ENCODE measurements at places on chromosomes 1 and 21.

DNA sequence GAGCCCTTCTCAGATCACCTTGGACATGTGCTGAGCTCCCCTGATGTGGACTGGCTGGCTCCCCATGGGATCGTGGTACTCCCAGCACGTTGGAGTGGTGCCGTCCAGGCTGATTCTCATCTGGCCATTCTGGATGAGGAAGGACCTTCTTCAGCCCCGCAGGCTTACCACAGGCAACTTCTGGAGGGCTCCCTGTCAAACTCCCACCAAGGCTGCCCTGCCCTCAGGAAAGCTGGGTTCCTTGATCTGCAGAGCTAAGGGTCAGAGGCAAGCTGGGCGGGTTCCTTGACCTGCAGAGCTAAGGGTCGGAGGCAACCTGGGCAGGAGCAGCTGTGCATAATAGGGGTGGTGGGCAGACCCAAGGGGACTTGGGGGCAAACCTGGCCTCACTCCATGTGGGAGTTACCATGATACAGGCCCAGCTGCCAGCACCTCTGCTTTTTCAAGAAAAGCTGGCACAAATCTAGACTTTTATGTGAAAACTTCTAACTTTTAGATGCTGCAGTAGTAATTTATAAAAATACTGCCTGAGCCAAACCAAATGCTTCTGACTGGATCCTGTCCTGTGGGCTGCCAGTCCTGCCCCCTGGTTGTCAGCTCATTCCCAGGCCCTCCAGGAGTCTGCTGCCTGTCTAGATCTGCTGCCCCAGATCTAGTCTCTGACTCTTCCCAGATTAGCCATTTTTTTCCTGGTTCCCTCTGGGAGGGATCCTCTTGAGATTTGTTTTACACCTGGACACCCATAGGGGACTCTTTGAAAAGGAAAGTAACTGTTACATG, 5.6 kb upstream of the THEM5 start:
- DNase-seq: no peak

GRCh38 chr1:230303069-230303468, 123.1 kb downstream of the PGBD5 start:
- DNase-seq: no peak

DNA sequence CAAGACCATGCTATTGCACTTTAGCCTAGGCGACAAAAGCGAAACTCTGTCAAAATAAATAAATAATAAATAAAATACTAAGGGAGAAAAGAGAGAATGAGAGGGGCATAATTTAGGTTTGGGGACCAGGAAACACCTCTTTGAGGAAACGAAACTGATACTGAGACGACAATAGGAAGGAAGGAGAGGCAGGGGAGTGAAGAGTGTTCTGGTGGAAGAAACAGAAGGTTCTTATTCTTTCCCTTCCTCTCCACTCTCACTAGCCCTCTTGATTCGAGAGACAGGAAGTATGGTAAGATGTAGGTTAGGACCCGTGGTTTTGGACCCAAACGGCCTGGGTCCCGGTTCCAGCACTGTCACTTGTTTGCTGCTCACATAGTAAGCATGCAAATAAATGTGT, 1.6 kb upstream of the NKAIN1 start:
- no peak for DNase-seq

- DNase-seq: no peak
Observed at GRCh38 chr1:35563166-35563565, 5.6 kb downstream of the NCDN start.

- no peak for DNase-seq
Observed at GRCh38 chr1:244154872-244155531, 103.9 kb downstream of the ZBTB18 start.

DNA sequence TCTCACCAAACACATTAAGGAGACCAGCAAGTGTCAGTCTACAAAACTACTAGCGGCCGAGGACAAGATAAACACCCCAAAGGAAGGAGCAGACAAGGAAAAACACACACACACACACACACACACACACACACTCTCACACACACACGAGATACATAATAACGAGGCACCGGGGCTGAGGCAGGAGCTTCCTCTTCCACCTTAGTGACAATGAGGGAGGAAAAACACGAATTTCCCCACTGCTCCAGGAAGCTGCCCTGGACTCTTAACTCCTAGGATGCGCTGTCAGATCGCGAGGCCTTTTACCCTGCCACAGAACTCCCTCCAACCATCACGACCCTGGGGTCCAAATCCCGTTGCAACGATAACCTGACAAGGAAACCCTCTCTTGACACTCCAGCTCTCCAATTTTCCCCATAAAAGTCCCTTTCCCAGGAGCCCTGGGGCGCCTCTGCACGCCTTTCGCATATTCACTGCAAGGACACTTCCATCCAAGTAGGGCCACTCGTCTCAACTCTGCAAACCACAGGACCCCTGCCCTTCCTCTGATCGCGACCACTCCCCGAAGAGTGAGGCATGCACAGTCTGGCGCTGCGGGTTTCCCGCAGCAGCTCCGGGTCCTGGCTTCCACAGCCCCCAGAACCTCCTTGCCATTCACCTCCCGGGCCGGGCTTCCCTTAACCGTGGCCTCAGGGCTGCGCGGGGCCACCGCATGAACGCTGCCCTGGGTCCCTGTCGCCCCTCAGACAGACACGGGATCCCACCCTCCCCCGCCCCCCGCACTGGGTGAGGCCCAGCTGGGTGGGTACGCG, 581 bp downstream of the ETV3 start:
- DNase-seq: no peak

- no peak for DNase-seq
Observed at GRCh38 chr1:199510314-199510713, 517.2 kb upstream of the NR5A2 start.

DNA sequence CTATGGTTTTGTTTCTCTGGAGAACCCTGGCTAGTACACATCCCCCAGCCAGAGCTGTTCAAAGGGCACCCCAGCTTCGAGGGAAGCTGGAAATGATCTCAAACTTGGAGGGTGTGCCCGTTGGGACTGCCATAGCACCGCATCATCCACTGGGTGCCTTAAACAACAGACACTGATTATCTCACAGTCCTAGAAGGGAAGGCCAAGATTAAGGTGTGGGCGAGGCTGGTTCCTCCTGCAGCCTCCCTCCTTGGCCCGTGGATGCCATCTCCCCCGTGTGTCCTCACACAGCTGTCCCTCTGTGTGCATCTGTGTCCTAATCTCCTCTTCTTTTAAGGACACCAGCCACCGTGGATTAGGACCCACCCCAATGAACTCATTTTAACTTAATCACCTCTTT, 4.2 kb upstream of the IBA57 start:
- DNase-seq: no peak

- no peak for DNase-seq
Observed at GRCh38 chr1:97516588-97516987, 404.2 kb downstream of the DPYD start.

DNA sequence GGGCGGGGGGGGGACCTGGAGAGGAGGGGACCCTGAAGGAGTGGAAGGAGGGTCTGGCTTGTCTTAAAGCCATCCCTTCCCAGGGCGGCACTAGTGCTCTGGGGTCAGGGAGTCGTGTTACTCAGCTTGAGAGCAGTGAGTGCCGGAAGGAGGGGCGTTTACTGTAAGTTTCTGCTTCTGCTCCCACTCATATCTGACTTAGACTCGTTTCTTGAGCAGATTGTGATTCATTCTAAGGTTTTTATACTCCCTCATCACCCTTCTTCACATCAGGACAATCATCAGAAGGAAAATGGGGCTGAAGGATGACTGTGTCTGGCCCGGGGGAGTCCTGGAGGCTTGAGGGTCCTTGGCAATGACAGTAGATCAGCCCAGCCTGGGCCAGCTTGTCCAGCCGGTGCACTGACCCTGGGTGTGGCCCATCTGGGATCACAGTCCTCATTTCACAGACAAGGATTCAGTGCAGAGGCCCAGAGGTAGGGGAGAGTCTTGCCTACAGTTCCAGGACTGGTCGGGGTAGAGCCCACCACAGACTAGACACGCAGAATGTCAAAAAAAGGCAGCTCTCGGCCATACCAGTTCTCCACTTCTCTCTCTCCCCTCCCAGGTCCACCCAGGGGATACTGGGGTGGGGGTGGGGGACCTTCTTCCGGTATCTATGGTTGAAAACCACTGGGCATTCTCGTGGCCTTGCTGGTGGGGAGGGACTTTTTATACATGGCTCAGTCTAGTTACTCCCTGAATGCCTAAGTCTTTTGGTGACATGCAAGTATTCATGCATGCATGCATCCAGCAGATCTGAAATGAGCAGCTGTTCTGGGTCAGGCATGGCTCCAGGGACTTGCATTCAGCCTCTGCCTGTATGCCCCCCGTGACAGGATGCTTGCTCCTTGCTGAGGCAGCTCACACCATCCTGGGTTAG, 5.1 kb downstream of the TNFRSF8 start:
- no peak for DNase-seq

DNA sequence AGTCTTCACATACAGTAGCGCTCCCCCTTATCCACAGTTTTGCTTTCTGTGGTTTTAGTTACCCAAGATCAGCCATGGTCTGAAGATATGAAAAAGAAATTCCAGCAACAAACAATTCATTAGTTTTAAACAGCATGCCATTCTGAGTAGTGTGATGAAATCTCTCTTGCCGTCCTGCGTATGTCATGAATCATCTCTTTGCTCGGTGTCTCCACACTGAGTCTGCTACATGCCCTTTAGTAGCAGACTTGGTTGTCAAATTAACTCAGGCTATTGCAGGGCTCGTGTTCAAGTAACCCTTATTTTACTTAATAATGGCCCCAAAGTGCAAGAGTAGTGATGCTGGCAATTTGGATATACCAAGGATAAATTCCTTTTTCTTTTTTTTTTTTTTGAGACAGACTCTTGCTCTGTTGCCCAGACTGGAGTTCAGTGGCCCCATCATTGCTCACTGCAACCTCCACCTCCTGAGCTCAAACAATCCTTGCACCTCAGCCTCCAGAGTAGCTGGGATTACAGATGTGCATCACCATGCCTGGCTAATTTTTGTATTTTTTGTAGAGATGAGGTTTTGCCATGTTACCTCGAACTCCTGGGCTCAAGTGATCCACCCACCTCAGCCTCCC, 22.6 kb downstream of the PHACTR4 start:
- no peak for DNase-seq

DNA sequence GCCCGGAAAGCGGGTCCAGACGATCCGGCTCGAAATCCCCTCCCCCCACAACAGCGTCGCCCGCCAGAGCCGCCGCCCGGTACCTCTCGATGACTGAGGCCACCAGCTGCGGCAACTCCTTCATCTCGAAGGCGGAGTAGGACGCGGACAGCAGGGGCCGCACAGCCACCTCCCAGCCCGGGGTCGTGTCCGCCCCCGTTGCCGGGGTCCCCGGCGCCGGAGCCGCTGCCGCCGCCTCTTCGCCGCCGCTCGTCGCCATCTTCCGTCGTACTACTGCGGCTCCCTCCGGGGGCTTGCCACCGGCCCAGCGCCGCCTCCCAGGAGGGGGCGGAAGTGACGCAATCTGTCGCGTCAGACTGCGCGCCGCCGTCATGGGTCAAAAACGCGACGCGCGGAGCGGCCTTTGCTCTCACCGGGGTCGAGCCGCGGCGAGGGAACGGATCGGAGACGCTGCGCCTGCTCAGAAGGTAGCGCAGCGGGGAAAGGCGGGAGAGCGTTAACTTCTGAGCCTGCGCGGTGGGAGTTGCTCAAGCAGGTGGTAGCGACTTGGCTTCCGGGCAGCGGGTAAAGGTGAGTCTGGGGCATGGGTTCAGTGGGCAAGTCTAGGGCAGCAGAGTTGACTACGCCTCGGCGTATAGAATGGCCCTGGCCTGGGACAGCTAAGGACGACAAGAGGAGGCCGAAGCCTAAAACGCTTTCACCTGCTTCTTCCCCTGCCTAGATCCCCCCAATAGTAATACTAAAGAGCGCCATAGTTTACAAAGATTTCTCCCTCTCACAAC, at the start of gene UBR4:
Gene UBR4 (minus strand): TSS at position 277 of the 782 bp plus-strand sequence. CDS start 18 bp downstream, at position 259.
- DNase-seq: peak; percentile 94

GRCh38 chr1:10510520-10511493, 36.1 kb downstream of the PEX14 start:
- peak; percentile 60 for DNase-seq

DNA sequence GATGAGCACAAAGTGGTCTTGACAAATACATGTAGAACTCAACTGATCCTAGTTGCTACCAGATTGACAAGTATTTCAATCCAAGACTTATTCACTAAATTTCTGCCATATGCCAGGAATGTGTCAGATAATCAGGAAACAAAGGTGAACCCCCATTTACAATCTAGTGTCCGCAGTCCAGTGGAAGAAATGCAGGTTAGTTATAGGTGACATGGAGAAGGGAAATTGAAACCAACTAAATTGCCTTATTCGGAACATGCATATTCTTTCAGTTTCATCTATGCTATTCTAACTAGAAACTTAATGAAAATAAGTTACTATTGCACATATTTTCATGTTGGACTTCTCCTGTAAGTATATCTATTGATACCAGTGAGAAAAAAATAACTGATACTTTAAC, 209.4 kb downstream of the COL24A1 start:
- DNase-seq: no peak

GRCh38 chr1:91814448-91814847, 71.5 kb downstream of the TGFBR3 start:
- DNase-seq: no peak

GRCh38 chr1:185973645-185974044, 239.5 kb downstream of the HMCN1 start:
- no peak for DNase-seq

- DNase-seq: no peak
Observed at GRCh38 chr1:16038620-16038912, 5.0 kb upstream of the CLCNKB start.

DNA sequence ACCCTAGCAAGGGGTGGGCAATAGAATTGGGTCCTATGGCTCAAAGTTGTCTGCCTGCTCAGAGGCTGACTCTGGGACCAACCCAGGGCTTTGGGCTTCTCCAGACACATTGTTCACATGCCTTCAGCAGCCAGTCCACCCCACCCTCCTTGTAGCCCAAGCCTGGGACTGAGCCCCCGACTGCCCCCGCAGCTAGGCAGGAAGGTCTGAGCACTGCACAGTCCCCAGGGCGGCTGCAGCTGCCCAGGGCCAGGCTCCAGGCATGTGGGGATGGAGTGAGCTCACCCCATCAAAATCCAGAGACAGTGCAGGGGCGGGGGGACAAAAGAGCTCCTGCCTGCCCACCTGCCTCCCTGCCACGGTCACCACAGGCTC, 35.6 kb downstream of the HSPG2 start:
- DNase-seq: no peak

DNA sequence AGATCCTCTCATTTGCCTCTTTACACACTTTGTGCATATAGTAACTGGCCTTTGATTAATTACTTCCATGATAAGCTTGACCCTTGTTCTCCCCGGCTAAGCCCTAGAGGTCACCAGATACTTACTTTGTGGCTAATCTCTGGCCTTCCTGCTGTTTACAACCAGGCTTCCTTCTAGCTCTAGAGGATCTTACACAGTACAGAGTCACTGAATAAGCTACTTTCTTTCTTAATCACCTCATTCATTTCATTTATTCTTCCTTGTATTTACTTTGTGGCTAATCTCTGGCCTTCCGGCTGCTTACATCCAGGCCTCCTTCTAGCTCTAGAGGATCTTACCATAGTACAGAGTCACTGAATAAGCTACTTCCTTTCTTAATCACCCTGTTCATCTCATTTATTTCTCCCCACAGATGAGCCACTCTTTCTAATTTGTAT, 144.3 kb upstream of the C1orf21 start:
- DNase-seq: no peak

GRCh38 chr1:161313554-161314200, 504 bp upstream of the SDHC start:
- DNase-seq: no peak

- DNase-seq: no peak
Observed at GRCh38 chr1:172469717-172470116, 25.8 kb upstream of the PIGC start.

Data from T-helper 1 cell (primary cell).